Fibroblast of upper back skin (primary cell): ENCODE measurements at places on chromosomes 7 and 10.

DNA sequence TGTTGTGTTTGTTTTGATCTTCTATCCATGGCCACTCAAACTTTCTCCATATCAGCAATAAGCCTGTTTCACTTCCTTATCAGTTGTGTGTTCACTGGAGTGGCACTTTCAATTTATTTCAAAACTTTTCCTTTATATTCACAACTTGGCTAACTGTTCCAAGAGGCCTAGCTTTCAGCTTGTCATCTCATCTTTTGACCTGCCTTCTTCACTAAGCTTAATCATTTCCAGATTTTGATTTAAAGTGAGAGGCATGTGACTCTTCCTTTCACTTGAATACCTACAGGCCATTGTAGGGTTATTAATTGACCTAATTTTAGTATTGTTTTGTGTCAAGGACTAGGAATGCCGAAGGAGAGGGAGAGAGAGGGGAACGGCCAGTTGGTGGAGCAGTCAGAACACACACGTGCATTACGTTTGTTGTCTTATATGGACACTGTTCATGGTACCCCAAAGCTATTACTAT lies 5.5 kb upstream of the GNAT3 start:
- DNase-seq: no peak

- no peak for DNase-seq
Observed at GRCh38 chr10:96168546-96168945, 38.4 kb downstream of the ZNF518A start.

- no peak for DNase-seq
Observed at GRCh38 chr7:231030-231857, 38.9 kb downstream of the FAM20C start.

GRCh38 chr7:77940647-77941046 lies 142.1 kb downstream of the PHTF2 start:
- peak; percentile 47 for DNase-seq

DNA sequence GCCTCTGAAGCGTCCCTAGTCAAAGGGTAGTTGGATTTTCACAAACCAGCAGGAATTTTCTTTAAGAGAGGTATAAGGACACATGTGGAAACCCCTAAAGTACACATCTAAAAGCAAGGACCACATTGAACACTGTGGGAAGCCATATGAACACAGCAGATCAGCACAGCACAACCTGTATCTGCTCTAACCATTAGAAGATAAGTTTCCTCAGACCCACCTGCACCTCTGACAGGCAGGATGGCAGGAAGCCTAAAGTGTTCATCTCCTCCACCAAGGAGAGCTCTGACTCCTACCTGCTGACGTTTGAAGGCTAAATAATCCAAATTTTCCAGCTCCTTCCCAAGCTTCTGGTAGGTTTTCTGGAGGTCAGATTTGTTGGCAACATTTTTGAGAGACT lies 174.4 kb downstream of the CTNNA3 start:
- no peak for DNase-seq

DNA sequence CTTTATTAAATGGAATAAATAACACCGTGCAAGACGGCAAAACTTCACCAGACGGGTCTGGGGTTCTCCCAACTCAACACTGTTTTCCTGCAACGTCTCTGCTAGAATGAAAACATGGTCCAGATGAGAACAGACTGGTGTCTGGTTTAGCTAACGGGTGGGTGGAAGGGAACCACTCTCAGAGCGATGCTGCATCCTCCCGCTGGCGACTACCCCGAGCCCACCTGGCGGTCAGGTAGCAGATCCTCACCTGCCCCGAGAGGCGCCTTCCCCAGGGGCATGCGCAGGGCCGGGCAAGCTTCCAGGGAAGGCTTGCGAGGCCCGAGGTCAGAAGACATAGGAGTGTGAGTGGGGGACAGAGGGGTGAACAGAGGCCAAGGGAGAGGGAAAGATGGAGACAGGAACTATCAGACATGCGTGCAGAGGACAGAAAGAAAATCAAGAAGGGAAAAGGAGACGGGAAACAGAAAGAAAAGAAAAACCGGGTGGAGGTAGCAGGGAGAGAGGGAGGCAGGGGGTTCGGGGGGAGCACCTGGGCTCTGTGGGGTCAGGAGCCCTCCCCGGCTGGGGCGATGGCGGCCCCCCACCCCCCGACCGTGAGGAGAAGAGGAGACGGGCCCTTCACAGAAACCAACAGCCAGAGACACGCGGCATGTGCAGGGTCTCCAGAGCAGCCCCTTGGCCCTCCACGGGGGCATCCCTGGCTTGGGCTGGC lies 222.0 kb downstream of the MAD1L1 start:
- no peak for DNase-seq

DNA sequence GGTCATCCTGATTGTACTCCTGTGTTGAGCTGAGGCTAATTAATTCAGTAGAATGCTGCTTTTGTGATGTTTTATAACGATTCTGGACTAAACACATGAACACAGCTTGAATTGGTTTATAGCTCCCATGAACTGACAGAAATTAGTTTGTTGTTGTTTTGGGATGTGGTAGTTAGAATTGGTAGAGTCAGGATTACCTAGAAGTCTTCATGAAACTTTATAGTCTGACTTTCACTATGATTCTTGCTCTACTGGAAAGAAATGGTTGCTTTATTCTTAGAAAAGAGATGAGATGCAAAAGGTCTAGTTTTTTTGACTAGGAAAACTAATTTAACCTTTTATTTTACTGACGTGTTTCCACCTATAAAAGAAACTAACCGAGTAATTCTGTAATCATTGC lies 23.4 kb upstream of the TRUB1 start:
- no peak for DNase-seq

- DNase-seq: no peak
Observed at GRCh38 chr10:128151031-128151430, 24.8 kb upstream of the MKI67 start.

- peak; percentile 8 for DNase-seq
Observed at GRCh38 chr10:71920540-71921323, 43.5 kb upstream of the CHST3 start.
